Endothelial cell (in vitro differentiated cells): ENCODE measurements at places on chromosomes 2 and 18. TPM values are rescaled to one million over a fixed set of nuclear protein-coding genes. Genes with fewer than 3 reads are reported as not detected.

Gene GALR1
- total RNA-seq, result not detected

GRCh38 chr2:173999272-173999671, 34.1 kb upstream of the SP3 start:
- no peak for DNase-seq

GRCh38 chr2:120308038-120308910, 37.7 kb upstream of the INHBB start:
- DNase-seq, result no peak

DNA sequence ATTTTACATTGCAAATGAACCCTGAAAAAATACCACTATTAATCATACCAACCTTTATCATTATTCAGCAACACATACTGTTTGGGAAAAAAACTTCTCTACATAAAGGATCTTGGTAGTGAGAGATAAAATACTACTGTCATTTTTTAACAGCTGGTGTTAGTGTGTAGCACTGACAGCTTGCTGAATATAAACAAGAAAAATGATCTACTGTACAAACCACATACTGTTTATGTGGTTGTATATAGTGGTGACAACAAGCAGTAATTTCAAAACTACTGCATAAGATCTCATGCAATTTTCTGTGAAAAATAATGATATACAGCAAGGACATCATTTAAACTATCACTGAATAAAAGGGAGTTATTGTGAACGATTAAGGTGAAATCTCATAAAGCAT, 601.2 kb downstream of the LRP1B start:
- DNase-seq, result no peak

- no peak for DNase-seq
Observed at GRCh38 chr2:151459358-151459757, 49.7 kb downstream of the RIF1 start.

Gene LYPD1
- 0.64 TPM for total RNA-seq

- DNase-seq, result no peak
Observed at GRCh38 chr2:95315801-95316411, 18.8 kb downstream of the KCNIP3 start.

GRCh38 chr2:185643434-185643833, 95.2 kb upstream of the FSIP2 start:
- no peak for DNase-seq

DNA sequence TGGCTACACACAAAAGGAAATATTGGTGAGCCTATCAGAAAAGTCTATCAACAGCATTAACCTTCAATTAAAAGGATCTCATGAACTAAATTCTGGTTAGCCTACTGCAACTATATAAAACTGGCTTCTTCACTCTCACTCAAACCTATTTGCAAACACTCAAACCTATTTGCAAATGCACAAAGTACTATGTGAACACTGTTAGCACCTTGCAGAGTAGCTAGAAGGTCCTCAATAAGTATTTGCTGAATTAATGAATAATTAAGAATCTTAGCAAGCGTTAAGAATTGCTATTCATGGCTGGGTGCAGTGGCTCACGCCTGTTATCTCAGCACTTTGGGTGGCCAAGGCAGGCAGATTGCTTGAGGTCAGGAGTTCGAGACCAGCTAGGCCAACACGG, 150.3 kb downstream of the DTNB start:
- no peak for DNase-seq

DNA sequence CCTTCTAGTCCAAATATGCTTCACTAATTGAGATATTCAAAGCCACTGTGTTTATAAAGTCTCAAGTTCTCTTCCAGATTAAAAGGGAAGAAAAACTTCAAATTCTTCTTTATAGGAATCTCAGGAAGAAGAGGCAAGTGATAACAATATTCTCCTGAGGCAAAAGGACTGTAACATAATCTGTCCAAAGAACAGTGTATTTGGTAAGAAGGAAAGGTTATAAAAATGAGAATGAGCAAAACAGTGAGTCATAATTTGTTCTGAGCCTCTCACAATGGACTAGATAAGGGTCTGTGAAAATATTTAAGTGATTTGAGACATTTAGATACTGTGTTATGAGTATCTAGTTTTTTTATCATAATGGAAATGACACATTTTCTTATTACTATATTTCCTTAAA, 44.3 kb downstream of the SNRPD1 start:
- DNase-seq, result no peak

GRCh38 chr2:129984426-129984825, 5.0 kb downstream of the RAB6C start:
- no peak for DNase-seq

DNA sequence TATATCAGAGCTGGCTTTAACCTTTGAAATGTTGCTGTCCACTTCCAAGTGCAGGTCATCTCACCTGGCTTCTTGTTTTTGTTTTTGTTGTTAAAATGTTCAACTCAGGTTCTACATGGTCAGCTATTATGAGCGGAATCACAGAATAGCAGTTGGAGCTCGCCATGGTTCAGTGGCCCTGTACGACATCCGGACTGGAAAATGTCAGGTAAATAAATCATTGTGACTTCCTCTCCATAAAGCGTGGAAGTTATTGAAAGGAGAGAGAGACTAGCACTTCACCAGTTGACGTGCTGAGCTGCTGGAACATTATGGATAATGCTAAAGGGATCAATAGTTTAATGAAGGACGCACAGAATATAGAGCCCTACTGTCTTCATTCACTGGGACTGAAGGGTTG, 184.6 kb upstream of the BOD1L2 start:
- no peak for DNase-seq

DNA sequence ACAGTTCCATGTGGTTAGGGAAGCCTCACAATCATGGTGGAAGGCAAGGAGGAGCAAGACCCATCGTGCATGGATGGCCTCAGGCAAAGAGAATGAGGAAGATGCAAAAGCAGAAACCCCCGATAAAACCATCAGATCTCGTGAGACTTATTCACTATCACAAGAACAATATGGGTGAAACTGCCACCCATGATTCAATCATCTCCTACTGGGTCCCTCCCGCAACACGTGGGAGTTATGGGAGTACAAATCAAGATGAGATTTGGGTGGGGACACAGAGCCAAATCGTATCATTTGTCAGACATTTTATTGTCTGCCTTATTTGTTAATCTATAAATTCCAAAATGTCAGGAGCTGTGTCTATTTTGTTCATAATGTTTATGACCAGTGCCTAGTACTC, 17.6 kb downstream of the NBAS start:
- no peak for DNase-seq

DNA sequence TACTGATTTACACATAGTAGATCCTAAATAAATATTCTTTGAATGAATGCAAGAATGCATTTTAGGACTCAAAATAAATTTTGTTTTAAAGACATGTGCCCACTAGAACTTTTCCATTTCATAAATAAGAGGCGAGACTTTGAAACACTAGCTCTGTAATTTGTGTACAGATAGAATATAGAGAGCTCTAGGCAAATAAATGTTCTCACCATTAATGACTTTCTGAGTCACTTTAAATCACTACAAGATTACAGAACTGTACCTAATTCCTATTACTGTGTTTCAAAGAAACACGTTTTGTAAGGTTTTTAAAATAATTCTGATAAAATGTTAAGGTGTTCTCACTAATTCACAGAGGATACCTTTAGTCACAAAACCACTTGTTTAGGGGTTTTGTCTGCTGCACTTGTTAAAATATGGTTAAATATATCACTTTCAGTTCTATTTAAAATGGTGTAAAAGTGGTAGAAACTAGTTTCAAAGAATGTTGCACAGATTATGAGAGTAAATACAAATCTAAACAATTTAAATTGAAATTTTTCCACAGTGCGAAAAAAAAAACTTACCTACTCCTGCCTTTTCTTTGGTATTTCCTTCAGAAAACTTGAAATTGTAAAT, 158.7 kb upstream of the ZC3H15 start:
- no peak for DNase-seq

- no peak for DNase-seq
Observed at GRCh38 chr18:46182633-46183358, 78.6 kb downstream of the HAUS1 start.

Gene NT5DC4
- total RNA-seq, result not detected

Gene ABCG8
- total RNA-seq, result not detected

Gene CYP27C1
- total RNA-seq, result 6.4 TPM

- no peak for DNase-seq
Observed at GRCh38 chr18:47747260-47747795, 183.1 kb downstream of the SMAD2 start.
